MM.1S (cell line): ENCODE measurements at places on chromosomes 16 and 17.

DNA sequence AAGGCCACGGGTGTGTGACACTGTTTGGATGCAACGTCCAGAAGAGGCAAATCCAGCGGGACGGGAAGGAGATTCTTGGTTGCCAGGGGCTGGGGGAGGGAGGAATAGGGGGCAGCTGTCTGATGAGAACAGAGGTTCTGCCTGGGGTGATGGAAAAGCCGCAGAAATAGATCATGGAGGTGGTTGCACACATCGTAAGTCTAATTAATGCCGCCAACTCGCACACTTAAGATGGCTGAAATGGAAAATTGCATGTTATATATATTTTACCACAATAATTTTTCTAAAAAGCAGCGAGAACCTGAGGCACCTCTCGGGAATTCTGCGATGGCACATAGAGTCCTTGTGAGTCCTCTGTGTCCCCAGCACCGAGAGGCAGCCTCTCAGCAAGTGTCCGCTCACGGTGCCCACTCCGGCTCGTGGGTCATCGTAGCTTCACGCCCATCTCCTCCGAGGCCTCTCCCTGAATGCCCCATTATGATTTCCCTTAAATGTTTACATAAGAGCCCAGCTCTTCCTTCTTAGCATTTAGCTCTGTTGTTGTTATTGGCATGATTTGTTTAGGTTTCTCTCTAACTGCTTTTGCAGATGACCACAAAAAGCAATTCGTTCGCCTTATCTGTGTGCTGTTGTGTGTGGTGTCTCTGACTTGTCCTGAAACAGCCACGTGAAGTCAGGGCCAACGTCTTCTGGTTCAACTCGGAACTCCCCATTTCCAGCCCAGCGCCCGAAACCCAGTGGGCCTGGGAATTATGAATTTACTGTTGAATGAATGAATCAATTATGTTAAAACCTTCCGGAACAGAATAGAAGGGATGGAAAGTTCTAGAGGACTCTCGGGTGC lies 7.7 kb downstream of the WFDC1 start:
- no peak overlapping the region for H3K27ac ChIP-seq
- DNase-seq: no peak
- H3K27me3 ChIP-seq: peaks cover 85% of the 10 kb centered on the region
- no peaks in the 10 kb centered on the region for H3K4me1 ChIP-seq
- no peaks in the 10 kb centered on the region for H3K36me3 ChIP-seq

DNA sequence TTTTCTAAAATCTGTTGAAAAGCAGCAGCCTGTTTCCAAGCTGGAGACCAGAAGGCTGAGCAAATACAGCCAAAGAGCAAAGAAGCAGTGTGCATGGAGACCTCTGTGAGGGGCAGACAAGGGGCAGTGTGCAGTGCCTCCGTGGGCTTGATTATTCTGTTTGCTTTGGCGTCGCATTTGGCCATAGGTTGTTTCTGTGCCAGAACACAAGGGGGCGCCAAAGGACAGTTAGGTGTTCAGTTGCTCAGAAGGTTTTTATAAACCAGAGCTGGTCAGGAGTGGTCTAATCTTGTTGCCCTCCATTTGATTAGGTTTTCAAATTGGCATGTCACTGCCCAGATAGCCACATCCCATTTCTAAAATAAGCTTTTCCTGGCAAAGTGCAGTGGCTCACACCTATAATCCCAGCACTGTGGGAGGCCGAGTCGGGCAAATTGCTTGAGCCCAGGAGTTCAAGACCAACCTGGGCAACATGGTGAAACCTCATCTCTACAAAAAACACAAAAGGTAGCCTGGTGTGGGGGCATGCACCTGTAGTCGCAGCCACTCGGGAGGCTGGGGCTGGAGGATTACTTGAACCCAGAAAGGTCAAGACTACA lies 10.6 kb downstream of the MYH3 start:
- H3K4me1 ChIP-seq: no peaks in the 10 kb centered on the region
- no peaks in the 10 kb centered on the region for H3K36me3 ChIP-seq

DNA sequence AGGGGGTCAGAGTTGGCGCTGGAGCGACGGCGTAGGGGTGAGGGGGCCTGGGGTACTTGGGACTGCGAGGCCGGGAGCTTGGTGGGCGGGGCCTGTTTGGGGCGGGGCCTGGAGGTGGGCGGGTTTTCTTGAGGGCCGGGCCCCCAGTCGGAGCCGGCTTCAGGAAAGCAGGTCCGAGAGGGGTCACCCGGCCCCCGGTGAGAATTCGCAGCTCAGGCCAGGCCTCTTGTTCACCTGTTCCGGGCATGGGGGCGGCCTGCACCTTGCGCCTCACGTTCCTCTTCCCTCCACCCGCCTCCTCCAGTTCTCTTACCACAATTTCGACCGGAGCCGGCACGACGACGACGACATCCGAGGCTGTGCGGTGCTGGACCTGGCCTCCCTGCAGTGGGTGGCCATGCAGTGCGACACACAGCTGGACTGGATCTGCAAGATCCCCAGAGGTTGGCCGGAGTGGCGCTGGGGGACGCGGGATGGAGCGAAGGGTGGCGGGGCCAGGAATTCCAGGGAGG lies 52.5 kb downstream of the MRC2 start:
- no peak overlapping the region for H3K4me3 ChIP-seq
- no peak for DNase-seq
- no peaks in the 10 kb centered on the region for H3K27me3 ChIP-seq

DNA sequence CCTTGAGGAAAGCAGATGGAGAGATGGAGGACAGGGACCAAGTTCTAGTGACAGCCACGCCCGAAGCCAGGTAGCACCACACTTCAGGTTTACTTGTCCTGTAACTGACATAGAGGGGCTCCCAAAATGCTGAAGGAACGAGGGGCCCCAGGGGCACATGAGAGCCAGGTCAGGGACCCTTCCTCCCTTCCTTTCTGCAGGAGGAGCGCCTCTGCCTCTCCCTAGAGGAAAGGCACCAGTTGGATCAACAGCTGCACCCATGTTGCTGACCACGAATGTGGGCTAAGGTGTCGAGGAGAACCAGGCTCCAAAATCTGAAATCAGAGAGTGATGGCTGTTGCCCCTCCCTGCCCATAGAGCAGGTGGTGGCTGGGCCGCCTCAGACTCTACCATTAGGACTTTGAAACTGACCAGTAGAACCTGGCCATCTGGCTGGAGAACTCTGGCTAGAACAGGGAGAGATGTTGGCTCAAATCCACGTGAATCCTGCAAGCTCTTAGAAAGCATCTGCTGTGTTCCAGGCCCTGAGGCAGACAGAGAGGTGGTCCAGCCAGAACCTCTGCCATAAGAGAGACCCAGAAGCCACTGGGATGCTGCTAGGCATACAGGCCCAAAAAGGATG lies 218.8 kb downstream of the KATNIP start:
- H3K36me3 ChIP-seq: no peaks in the 10 kb centered on the region
- no peak overlapping the region for H3K4me3 ChIP-seq
- no peak overlapping the region for H3K27ac ChIP-seq
- H3K4me1 ChIP-seq: no peaks in the 10 kb centered on the region
- DNase-seq: no peak

- H3K27ac ChIP-seq: no peak overlapping the region
- peaks cover 27% of the 10 kb centered on the region for H3K4me1 ChIP-seq
- DNase-seq: no peak
- no peaks in the 10 kb centered on the region for H3K36me3 ChIP-seq
Measured at GRCh38 chr17:59292174-59292523, 39.3 kb upstream of the YPEL2 start.
